Sigmoid colon (tissue), 7 donors: ENCODE measurements at places on chromosomes 1 and 21. TPM values are rescaled to one million over a fixed set of nuclear protein-coding genes. Genes with fewer than 3 reads are reported as not detected.

TENT5C gene
- polyA plus RNA-seq, result 4.2 TPM

TMEM240 gene
- 4.8 TPM for polyA plus RNA-seq

C4BPA gene
- 2.5 TPM for polyA plus RNA-seq

PGD gene
- polyA plus RNA-seq, result 115 TPM

S100A11 gene
- polyA plus RNA-seq, result 478 TPM

CR1L gene
- not detected for polyA plus RNA-seq

DDR2 gene
- polyA plus RNA-seq, result 3.5 TPM
